ENCODE measurements at places on chromosomes 4 and X. TPM values are rescaled to one million over a fixed set of nuclear protein-coding genes. Genes with fewer than 3 reads are reported as not detected.

DNA sequence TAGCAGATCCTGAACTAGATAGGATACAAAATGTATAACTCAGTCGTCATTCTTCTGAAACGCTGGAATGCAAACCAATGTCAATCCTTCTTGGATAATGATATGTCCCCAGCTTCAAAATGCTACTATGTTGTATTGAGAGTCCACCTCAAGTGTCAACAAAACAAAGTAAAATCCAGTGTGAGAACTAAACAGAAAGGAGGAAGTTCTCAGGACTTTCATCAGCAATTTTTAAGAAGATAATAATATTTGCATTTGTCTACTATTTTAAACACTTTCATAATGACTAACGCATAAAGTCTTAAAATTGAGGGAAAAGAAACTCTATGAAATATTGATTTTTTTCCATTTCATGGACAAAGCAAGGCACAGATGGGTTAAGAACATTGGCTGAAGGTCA lies 36.3 kb downstream of the SOD3 start:
- H3K36me3 ChIP-seq, result peaks cover 39% of the 10 kb centered on the region
- H3K4me3 ChIP-seq, result no peak overlapping the region
- H3K27ac ChIP-seq, result no peak overlapping the region
- DNase-seq, result no peak

- H3K27me3 ChIP-seq, result no peaks in the 10 kb centered on the region
- H3K36me3 ChIP-seq, result no peaks in the 10 kb centered on the region
- no peak overlapping the region for H3K27ac ChIP-seq
- H3K4me1 ChIP-seq, result no peaks in the 10 kb centered on the region
Measured at GRCh38 chrX:54788446-54788845, 9.6 kb downstream of the ITIH6 start.

DNA sequence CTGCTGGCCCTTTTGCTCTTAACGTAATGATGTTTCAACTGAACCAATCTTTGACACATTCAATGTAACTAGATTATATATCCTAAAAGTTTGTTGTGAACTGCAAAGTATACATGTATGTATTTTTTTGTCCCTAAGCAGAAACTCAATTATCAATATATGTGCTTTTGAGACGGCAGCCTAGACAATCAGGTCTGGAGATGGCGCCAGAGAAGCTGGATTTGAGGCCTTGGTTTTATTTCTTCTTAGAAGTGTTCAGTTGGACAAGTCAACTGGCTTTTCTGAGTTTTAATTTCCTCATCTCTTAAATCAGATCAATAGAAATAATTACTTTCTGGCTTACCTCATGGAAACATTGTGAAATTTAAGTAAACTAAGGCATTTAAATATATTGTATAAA lies 62.5 kb downstream of the DCAF8L1 start:
- no peak overlapping the region for H3K4me3 ChIP-seq
- H3K27ac ChIP-seq, result no peak overlapping the region
- H3K4me1 ChIP-seq, result peaks cover 10% of the 10 kb centered on the region
- no peak for DNase-seq
- H3K36me3 ChIP-seq, result no peaks in the 10 kb centered on the region

DNA sequence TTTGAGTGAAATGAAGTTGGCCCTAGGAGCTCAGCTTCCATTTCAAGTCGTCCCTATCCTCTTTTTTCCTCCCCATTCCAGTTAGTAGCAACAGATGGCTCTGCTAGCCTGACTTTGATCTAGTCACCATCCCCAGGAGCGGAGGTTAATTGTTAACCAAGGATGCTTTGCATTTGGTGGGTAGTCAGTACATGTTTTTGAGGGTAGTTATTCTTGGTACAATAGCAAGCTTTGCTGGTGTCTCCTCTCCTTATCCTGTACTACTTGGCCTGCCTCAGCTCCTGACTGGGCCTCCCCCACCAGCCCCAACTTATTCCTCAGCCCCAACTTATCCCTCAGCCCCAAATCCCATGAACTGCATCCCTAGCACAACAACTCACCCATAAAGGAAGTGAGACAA lies 14.8 kb upstream of the RTL5 start:
- peaks cover 3% of the 10 kb centered on the region for H3K36me3 ChIP-seq
- peaks cover 3% of the 10 kb centered on the region for H3K4me1 ChIP-seq
- H3K4me3 ChIP-seq, result no peak overlapping the region
- no peak overlapping the region for H3K27ac ChIP-seq
- no peaks in the 10 kb centered on the region for H3K27me3 ChIP-seq

GRCh38 chrX:97563531-97564133 lies 679.9 kb downstream of the RPA4 start:
- H3K4me1 ChIP-seq, result peaks cover 17% of the 10 kb centered on the region
- peak overlapping the region; percentile 44 for H3K4me3 ChIP-seq
- H3K27ac ChIP-seq, result peak overlapping the region; percentile 70
- no peaks in the 10 kb centered on the region for H3K27me3 ChIP-seq
- no peak for DNase-seq

NAT8L gene
- total RNA-seq, result 28.2 TPM
